GM23338 (cell line): ENCODE measurements at places on chromosomes 11 and 22. TPM values are rescaled to one million over a fixed set of nuclear protein-coding genes. Genes with fewer than 3 reads are reported as not detected.

DNA sequence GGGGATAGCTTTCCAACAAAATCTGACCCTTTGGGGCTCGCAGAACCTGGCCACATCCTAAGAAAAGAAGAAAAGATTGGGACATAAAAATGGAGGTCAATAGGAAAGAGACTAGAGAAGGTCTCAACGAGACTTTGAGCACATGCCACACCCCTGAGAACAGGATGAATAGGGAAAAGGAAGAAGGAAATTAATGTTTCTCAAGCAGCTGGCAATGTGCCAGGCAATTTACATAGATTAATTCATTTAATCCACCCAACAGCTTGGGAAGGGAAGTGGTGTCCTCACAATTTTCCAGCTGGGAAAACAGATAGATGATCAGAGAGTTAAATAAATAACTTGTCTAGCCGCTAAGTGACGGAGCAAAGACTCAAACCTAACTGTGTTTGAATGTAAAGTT is 50.7 kb downstream of the PAMR1 start:
- no peak for DNase-seq

DNA sequence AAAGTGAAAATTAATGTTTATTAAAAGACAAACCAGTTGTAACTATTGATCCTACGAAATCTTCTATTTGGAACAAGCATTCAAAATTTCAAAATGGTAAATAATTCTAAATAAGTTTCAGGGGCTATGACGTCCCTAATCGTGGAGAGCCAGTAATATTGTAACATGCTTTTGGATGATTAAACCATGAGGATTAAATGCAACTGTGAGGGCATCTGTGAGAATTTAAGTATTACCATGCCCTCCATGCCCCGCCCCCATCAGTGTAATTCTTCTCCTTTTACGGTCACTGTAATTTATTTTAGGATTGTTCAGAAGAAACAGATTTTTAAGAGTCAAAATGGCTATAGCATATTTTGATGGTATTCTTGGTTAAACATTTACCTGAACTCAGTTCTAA is 133.2 kb downstream of the APOL5 start:
- no peak for DNase-seq

DNA sequence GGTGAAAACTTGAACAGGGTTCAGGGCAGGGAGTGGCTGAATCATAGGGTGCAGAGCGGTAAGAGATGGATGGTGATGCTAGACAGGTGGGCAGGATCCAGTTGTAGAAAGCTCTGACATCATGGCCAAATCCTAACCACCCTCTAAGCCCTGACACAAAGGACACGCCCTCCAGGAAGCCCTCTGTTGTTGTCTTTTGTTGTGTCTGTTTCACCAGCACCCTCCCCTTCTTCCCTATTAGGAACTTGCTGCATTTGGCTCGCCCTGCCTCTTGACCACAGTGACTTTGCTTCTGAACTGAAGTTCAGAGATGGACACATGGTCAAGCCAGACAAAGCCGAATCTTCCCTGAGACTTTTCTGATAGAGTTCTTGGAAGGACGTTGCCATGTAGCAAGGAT is 14.2 kb upstream of the APOL6 start:
- DNase-seq, result no peak

DNA sequence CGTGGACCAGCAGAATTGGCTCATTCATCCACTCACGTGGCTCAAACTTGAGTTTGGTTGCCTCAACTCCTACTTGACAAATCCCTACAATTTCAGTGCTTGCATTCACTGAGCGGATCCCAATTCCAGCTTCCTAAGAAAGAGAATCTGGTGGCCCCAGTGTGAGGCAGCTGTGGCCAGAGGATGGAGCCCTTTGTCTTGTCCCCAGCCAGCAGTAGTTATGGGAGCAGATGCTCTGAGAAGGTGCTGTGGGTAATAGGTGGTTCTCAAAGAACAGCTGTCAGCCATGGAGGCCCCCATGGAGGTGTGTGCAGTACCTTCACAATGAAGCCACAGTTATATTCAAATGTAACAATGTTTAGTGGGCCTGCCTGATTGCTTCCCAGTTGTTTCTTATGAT is 39.3 kb downstream of the KREMEN1 start:
- DNase-seq, result no peak

GPHA2 gene
- 0.83 TPM in 1 of 2 replicates, not detected in the other for total RNA-seq

ZNF280A gene
- total RNA-seq, result not detected in 2 replicates

GTSE1 gene
- total RNA-seq, result 25.1 and 26.3 TPM in 2 replicates

CDC45 gene
- 23.8 and 29.0 TPM in 2 replicates for total RNA-seq
